Aorta (tissue), 5 donors: ENCODE measurements at places on chromosomes 4 and X. TPM values are rescaled to one million over a fixed set of nuclear protein-coding genes. Genes with fewer than 3 reads are reported as not detected.

- H3K4me3 ChIP-seq: no peak overlapping the region
- H3K4me1 ChIP-seq: no peaks in the 10 kb centered on the region
- H3K36me3 ChIP-seq: no peaks in the 10 kb centered on the region
- no peak overlapping the region for H3K27ac ChIP-seq
- H3K27me3 ChIP-seq: no peaks in the 10 kb centered on the region
These were observed 111.0 kb upstream of the WDR17 start for GRCh38 chr4:175954685-175955084.

DNA sequence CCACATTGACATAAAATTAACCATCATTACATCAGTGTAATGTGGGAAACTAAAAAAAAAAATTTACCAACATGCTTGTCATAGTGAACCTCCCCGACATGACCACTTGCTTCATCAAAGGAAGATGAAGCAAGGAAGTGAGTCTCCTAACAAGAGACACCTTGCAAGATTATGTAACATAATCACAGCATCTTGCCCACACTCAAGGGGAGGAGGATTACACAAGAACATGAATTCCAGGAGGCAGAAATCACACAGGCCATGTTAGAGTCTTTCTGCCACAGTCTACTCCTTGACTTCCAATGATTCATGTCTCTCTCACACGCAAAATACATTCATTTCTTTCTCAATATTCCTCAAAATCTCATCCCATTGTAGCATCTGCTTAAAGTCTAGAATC, 93.3 kb downstream of the AKAP4 start:
- H3K27me3 ChIP-seq: no peaks in the 10 kb centered on the region
- H3K27ac ChIP-seq: no peak overlapping the region
- DNase-seq: no peak
- no peak overlapping the region for H3K4me3 ChIP-seq

GRCh38 chrX:153905481-153906095, 1.1 kb downstream of the AVPR2 start:
- no peak overlapping the region for H3K4me3 ChIP-seq
- H3K27ac ChIP-seq: no peak overlapping the region

DNA sequence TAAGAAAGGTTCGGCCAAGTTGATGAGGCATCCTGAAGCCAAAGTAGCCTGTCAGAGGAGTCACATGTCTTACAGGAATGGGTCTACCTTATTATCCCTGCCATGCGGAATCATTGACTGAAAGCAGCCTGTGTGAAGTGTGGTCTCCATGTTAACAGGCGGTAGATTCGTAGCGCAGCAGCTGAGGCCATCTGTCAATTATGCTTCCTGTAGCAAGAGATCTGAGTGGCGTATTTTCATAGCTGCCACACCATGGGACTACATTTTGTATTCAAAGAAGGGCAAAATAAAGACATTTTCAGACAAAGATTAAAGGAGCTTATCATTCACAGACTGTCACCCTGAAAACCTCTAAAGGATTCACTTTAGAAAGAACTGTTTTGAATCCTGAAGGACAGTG, 11.2 kb upstream of the MED14 start:
- H3K4me3 ChIP-seq: no peak overlapping the region
- no peaks in the 10 kb centered on the region for H3K27me3 ChIP-seq
- H3K4me1 ChIP-seq: no peaks in the 10 kb centered on the region

- no peak overlapping the region for H3K4me3 ChIP-seq
- no peaks in the 10 kb centered on the region for H3K36me3 ChIP-seq
- H3K27me3 ChIP-seq: no peaks in the 10 kb centered on the region
- H3K4me1 ChIP-seq: no peaks in the 10 kb centered on the region
- DNase-seq: no peak
These were observed 2528.4 kb downstream of the ARAP2 start for GRCh38 chr4:33715841-33716395.

TEX13C gene
- total RNA-seq: not detected

RTL3 gene
- total RNA-seq: 0.87 TPM
